ENCODE measurements at places on chromosomes 5 and 9.

DNA sequence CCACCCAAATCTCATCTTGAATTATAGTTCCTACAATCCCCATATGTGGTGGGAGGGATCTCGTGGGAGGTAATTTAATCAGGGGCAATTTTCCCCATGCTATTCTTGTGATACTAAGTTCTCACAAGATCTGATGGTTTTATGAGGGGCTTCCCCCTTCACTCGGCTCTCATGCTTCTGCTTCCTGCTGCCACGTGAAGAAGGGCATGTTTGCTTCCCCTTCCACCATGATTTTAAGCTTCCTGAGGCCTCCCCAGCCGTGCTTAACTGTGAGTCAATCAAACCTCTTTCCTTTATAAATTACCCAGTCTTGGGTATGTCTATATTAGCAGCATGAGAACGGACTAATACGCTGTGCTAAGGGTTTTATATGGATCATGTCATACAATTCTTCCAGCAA, 72.3 kb downstream of the TLE4 start:
- no peak for DNase-seq

DNA sequence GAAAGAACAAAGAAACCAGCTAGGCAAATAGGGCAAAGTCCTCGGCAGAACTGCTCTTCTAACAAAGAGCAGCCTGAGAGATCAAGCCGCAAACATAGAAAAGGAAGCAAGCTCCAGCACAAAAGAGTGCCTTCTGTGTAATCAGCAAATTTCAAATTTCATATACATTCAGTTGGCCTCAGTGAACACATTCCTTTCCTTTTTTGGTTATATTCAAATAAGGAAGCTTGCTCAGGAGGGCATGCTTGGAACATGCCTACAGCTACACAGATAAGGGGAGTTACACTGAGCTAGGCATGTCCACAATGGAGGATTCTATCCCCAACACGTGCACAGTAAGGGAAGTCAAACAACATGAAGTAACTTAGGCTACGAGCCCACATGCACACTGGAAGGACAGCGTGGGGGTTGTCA, 23.4 kb downstream of the IL33 start:
- peak; percentile 26 for DNase-seq

- no peak for DNase-seq
Measured at GRCh38 chr5:117793963-117794362, 1194.4 kb downstream of the DTWD2 start.

DNA sequence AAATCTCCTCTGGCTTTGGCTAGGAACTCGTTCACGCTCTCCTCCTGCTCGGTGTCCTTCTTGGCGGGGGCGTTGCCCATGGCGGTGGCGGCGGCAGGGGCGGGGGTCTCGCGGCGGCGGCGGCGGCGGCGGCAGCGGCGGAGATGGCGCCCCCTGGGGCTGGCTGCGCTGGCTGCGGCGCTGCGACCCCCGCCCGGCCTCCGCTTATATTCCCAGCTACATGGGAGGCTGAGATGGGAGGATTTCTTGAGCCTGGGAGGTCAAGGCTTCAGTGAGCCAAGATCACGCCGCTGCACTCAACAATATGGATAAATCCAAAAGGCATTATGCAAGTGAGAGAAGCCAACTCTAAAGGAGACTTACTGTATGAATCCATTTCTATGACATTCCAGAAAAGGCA, at the start of gene PRKACG:
Gene PRKACG (minus strand): TSS at position 101 of the 400 bp plus-strand sequence. CDS start 21 bp downstream, at position 80.
- DNase-seq = no peak

GRCh38 chr5:154437281-154437965, 8.4 kb upstream of the SAP30L start:
- DNase-seq = no peak

- DNase-seq = no peak
Measured at GRCh38 chr5:140420665-140421361, 19.2 kb downstream of the ANKHD1 start.

GRCh38 chr5:147467973-147468508, 41.8 kb downstream of the DPYSL3 start:
- DNase-seq = no peak

DNA sequence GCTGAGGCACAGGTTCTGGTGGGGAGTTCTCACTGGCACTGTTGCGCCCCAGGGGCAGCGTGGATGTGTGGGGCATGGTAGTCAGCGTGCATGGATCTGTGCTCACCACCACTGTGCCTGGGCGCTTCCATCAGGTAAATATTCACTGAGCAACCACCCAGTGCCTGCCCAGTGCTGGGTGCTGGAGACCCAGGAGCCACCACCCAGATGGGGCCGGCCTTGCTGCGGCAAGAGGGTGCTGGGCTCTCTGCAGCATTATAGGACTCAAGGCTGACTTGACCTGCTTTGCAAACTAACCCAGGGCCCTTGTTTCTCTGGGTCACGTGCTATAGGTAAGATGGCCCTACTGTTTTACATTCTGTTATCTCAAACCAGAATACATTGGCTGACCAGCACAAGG, 60.5 kb downstream of the DAP start:
- no peak for DNase-seq

GRCh38 chr5:5235685-5236084, 95.6 kb downstream of the ADAMTS16 start:
- DNase-seq = no peak

DNA sequence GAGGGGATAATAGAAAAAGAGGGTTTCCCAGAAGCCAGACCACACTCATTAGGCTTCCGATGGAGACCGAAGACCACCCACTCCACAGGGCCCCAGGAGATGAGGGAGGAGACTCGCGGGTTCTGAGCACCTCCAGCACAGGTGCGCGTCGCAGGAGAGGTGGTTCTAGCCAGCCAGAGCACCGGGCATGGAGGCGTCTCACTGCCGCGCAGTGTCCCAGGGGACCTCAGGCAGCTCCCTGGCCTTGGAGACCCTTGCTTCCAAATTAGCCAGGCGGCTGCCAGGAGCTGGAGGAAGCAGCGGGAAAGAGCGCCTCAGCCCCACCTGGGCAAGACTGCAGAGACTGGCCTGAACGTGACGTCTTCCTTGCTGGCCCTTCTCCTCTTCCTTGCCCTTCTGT, 115.4 kb upstream of the FBXL7 start:
- no peak for DNase-seq

DNA sequence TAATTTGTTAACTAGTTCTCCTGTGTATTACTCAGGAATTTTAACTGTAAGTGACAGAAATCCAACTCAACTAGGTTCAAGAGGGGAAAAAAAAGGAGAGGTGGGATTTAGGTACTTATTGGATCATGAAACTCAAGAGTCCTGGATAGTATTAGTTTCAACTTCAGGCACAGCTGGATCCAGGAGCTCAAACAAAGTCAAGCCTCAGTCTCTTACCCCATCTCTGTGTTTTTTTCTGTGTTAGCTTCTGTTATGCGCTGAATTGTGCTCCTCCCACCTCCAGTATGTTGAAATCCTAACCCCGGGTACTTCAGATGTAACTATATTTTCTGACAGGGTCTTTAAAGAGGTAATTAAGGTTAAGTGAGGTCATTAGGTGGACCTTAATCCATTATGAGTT, 53.5 kb downstream of the SMIM23 start:
- no peak for DNase-seq

GRCh38 chr9:129697656-129698253, 32.3 kb downstream of the PRRX2 start:
- peak; percentile 67 for DNase-seq

DNA sequence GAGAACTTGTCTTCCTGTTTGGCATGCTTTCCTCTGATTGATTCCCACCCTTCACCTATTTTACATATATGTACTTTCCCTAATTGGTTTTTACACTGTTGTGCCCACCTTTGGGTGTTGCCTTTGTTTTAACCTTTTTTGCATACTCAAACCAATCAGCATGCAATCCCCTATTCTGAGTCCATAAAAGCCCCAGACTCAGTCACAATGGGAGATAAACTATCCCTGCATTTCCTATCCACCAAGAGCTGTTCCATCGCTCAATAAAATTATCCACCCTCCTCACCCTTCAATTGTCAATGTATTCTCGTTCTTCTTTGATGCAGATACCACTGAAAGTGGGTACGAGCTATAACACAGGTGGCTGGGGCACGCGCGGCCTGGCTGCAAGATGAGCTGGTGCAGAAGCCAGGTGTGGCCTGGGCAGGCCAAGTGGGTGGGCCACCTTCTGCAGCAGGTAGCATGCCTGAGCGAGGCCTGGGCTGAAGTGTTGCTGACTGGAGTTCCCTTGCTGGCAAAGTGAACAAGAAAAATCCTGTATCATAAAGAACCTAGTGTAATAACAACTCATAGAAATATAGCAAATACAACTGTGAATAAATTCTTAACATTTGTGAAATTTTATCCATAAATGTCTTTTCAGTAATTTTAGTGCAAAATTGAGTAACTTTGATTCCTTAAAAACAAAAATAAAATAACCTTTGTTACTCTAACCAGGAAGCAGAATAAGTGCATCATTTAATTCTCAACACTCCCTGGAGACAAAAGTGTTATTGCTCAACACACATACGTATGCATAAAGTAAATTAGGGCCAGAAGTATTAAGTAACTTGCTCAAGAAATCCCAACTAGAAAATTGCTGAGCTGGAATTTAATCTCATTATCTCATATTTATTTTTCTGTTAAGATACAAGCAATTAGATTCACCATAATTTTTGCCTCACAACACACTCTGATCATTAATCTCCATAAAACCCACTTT, 685.3 kb upstream of the EDIL3 start:
- no peak for DNase-seq

DNA sequence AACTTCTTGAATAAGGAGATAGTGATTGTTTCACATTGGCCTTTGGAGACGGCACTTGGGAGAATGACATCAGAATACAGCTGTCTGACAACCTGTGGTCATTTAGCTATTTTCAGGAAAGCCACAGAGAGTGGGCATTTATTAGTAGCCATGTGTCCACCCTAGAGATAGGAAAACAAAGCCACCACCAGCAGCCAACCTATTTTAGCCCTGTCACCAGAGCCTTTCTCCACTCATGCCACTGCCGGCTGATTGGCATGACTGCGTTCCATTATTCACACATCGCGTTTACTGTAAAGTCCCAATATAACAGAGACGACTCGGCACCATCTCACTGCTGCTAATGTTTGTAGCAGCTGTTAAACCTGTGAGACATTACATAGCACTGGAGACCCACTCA, 330.1 kb downstream of the NDUFS4 start:
- no peak for DNase-seq

- DNase-seq = no peak
Measured at GRCh38 chr9:70073756-70074155, 30.1 kb downstream of the MAMDC2 start.

Measured in HFF-Myc (cell line).